Colonic mucosa (tissue), 4 donors: ENCODE measurements at places on chromosomes 1 and 21. TPM values are rescaled to one million over a fixed set of nuclear protein-coding genes. Genes with fewer than 3 reads are reported as not detected.

Gene NR5A2
- 65.9 TPM for total RNA-seq

Gene SPRR2B
- total RNA-seq, result not detected

Gene HSPB7
- 1.1 TPM for total RNA-seq

Gene FMO1
- not detected for total RNA-seq

Gene C1orf52
- total RNA-seq, result 11.3 TPM

Gene F5
- 0.24 TPM for total RNA-seq

Gene BSND
- total RNA-seq, result not detected

Gene ANKRD35
- total RNA-seq, result 0.53 TPM

Gene ASPM
- total RNA-seq, result 9.1 TPM

Gene LCE1F
- total RNA-seq, result not detected

Gene SH3BGR
- total RNA-seq, result 5.1 TPM

DNA sequence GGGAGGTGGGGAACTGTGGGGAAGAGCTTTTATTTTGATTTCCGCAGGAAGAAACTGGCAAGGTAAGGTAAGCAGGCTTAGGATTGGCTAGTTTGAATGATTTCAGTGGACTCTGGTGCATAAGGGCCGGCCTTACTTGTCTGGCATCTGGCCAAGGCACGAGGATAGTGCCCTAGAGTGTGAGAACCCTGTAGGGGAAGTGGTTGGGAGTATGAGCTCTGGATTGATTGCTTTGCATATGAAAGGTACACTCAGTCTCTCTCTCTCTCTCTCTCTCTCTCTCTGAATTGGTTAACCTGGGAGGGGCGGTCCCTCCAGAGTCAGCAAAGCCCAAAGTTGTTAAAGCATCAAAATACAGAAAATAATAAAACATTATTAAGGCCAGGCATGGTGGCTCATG, 463.0 kb downstream of the SIPA1L2 start:
- no peak for DNase-seq

DNA sequence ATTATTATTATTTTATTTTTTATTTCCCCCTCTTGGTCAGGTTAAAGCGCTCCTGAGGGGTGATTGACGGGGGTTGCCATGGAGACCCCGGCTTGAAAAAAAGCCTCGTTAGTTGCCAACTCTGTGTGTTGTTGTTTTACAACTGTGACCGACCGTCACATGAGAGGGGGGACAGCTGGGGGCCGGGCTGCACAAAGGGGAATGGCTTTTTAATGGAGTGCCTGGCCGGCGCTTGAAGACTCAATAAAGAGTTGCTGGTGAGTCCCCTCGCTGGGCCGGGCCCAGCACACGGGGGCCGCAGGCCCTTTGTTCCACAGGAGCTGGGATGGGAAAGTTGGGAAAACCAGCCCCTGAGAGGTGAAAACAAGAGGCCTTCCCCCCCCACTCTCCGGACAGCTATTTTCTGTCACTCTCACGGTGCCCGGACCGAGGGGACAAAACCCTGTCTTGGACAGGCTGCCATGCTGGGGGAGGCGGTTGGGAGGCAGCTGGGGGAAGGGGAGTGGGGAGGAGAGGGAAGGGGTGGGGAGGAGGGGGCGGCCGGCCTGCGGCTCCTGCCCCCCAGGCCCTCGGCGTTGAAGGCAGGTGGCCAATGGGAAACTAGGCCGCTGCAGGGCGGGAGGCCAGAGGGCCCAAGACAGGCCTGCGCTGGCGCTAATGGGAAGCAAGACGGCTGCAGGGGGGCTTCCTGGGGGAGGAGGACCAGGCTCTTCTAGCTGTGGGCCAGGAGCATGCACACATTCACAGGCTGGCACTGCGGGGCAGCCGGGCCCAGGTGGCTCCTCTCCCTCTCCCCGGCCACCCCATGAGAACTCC, 67.6 kb downstream of the CASZ1 start:
- DNase-seq, result no peak

DNA sequence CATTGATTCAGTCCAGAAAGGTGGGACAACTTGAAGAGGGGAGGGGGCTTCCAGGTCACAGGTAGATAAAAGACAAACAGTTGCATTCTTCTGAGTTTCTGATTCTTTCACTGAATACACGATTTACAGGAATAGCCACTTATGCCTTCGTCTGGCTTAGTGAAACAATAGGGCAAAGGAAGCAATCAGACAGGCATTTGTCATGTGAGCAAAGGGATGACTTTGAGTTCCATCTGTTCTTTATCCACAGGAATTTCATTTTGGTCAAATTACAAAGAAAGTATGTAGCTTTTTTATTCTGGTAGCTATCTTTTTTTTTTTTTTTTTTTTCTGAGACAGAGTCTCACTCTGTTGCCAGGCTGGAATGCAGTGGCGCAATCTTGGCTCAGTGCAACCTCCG, 202.5 kb downstream of the TTLL7 start:
- no peak for DNase-seq

DNA sequence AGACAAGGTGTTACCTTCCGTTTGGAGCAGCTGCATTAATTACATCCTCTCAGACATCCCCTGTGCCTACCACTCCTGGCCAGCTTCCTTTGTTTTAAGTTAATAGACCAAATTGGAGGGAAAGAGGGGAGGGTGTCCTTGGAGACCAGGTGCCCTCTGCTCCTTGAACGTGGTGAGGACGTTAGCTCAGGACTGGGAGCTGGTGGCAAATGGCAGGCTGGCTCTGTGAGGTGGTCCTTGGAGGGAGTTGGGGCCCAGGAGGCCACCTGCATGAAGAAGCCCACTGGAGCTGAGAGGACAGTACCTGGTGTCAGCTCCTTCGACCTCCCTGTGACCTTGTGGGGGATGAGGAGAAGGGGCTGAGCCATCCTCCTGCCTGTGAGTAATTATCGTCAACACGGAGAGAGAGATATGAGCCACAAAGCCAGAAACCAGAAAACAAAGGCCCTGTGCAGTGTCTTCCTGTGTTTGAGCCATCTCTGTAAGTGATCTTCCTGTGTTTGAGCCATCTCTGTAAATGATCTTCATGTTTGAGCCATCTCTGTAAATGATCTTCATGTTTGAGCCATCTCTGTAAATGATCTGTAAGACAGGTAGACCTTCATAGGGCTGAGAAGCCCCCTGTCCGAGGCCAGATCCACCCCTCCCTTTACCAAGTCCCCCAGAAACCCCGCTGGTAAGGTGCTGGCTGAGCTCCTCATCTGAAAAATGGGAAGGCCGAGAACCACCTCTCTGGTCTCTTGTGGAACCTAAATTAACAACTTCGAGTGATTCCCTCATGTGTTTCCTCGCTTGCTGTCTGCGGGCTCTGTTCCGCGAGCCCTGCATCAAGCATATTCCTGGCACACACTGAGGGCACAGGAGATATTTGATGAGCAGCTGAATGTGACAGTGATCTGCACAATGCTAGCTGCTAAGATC, 126.0 kb downstream of the CAMTA1 start:
- no peak for DNase-seq

- no peak for DNase-seq
Observed at GRCh38 chr1:35507947-35508346, 49.3 kb downstream of the KIAA0319L start.

- no peak for DNase-seq
Observed at GRCh38 chr21:37873655-37874054, 42.6 kb downstream of the KCNJ6 start.

GRCh38 chr1:975896-976683, 5.8 kb downstream of the PERM1 start:
- DNase-seq, result peak; percentile 74

DNA sequence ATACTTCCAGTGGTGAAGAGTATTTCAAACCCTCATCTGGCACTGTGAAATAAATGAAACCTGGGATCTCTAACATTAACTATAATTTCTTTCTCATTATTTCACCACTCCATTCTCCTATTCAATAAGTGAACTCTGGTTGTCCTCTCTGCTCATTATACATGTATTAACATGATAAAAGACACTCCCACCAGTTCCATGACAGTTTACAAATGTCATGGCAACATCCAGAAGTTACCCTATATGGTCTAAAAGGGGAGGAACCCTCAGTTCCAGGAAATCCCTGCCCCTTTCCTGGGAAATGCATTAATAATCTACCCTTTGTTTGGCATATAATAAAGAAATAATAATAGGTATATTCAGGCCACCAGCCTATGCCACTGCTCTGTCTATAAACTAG, 62.7 kb upstream of the BRINP3 start:
- no peak for DNase-seq

DNA sequence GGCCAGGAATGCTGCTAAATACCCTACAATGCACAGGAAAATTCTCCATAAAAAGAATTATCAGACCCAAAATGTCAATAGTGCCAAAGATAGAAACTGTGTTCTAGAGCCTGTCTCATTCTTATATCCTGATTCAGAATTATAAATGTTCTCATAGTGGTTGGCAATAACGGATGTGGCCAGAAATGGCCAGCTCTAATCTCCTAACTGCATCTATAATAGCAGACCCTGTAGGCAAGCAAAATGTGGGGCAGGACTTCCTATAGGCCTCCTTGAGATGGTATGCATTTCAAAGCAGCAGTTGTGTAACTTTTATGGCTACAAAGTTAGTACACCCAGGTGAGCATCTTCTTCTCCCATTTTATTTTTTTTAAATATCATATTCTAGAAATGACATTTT, 95.9 kb upstream of the SGIP1 start:
- no peak for DNase-seq

- peak; percentile 94 for DNase-seq
Observed at GRCh38 chr21:41777951-41778815, 11.3 kb upstream of the RIPK4 start.

DNA sequence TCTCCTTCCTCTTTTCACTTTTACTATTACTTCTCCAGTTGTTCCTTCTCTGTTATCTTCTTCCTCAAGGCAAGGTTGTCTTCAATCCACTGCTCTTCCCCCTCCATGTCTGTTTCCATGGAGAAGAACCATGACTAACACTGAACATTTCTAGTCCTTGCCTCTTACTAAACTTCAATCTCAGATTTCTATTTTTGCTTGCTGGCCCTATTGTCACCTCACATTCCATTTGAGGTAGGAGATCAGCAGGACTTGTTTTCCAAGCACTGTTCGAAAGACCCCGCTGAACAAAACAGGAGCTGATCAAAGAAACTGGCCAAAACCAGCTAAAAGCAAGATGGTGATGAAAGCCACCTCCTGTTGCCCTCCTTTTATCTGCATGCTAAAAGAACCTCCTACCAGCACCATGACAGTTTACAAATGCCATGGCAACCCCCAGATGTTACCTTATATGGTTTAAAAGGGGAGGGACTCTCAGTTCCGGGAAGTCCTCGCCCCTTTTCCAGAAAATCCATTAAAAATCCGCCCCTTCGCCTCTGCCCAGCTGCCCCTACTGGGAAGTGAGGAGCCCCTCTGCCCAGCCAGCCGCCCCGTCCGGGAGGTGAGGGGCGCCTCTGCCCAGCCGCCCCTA, 22.6 kb downstream of the GON4L start:
- no peak for DNase-seq

GRCh38 chr1:36847761-36848160, 186.6 kb downstream of the GRIK3 start:
- no peak for DNase-seq

- DNase-seq, result peak; percentile 49
Observed at GRCh38 chr1:43531906-43532584, 1.4 kb downstream of the PTPRF start.

GRCh38 chr1:157856538-157856937, 14.9 kb upstream of the CD5L start:
- no peak for DNase-seq

GRCh38 chr1:178397678-178398077, 99.1 kb downstream of the CLEC20A start:
- no peak for DNase-seq

- no peak for DNase-seq
Observed at GRCh38 chr1:31249854-31250253, 10.2 kb upstream of the NKAIN1 start.

DNA sequence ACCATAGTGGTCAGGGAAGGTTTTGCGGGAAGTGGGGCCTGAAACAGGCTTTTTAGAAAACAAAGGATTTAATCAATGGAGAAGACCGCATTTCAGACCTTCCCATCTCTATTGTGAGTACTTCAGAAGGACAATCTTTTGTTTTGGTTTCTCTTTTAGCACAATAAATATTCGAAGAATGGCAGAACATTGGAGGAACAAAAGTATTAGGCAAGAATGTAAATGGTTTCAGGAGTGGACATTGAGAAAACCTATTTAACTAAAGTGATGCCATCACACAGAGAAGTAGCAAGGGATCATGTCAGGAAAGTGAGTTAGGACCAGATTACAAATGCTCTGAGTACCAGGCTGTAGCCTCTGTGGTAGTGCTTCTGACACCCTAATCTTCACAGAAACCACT, 26.8 kb upstream of the UBE2U start:
- DNase-seq, result no peak

DNA sequence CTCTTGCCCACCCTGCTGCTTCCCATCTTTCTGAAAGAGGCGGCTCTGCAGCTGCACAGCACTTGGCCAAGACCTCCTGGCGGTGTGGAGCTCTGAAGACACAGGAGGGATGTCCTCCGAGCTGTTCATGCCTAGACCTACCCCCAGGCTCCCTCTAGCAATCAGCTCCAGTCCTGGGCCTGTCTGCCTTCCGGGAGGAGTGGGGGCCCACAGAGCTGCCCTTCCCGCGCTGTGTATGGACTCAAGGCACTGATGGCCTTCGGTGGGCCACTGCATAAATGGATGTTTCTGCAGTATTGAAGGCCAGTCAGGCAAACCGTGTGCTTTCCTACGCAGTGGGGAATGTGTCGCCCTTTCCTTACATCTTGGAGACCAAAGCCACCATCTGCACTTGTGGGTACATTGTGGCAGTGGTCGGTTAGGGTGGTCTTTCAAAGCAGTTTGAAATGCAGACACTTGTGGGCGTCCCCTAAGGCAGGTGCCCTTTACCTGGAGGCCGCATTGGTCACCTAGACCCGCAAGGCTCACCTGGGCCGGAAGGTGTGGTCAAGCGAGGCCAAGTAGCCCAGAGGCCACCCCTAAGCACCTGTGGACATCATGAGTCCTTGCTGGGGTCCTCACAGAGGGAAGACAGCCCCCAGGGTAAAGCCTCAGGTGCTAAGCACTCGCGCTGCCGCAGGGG, 912 bp upstream of the PKNOX1 start:
- DNase-seq, result no peak

GRCh38 chr1:94058766-94059165, 62.2 kb downstream of the ABCA4 start:
- no peak for DNase-seq

GRCh38 chr1:223308136-223308535, 55.8 kb downstream of the SUSD4 start:
- no peak for DNase-seq

DNA sequence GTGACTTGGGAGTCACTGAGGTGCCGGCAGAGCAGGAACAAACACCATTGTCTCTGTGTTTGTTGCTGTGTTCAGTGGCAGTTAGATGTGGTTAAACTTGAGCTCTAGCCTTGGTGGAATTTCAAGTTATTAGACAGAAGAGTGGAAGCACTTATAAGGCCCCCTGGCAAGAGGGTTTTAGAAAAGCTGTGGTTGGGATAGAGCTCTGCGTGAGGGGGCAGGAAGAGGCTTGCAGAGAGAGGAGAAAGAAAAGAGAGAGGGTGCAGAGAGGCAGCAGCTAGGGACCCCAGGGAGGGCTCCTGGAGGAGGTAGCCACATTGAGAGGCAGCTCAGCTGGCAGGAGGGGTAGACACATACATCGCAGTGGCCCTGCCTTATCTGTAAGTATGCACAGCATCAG, 128.2 kb downstream of the GALNT2 start:
- DNase-seq, result peak; percentile 6
